NCI-H524 (cell line): ENCODE measurements at places on chromosomes 7 and 10.

GRCh38 chr10:76984559-76985443 lies 652.8 kb downstream of the KCNMA1 start:
- peak; percentile 56 for DNase-seq

GRCh38 chr7:64876792-64877713 lies 26.0 kb upstream of the ZNF273 start:
- DNase-seq, result peak; percentile 84

DNA sequence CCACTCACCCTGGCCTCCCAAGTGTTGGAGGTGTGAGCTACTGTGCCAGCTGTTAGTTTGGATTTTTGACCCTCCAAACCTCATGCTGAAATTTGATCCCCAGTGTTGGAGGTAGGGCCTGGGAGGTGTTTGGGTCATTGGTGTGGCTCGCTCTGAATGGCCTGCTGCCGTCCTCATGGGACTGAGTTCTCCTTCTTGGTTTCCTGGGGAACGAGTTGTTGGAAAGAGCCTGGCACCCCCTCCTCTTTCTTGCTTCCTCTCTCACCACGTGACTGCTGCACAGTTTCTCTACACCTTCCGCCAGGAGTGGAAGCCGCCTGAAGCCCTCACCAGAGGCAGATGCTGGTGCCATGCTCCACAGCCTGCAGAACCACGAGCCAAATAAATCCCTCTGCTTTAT lies 253.5 kb downstream of the PHTF2 start:
- DNase-seq, result peak; percentile 94

GRCh38 chr10:86644152-86644793 lies 10.1 kb upstream of the OPN4 start:
- no peak for DNase-seq

DNA sequence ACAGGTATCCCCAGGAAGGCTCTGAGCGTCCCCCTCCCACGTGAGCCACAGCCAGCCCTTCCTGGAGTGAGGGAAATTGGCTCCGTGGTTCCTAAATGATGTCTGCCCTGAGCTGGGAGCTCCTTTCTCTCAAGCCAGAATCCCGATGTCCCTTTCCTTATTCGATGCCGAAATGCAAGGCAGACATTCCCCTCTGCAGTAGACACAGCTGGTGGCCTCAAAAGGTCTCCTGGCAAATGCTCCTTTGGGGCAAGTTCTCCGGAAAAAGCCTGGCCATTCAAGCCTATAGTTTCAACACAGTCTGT lies 98.9 kb downstream of the HIP1 start:
- DNase-seq, result peak; percentile 56

GRCh38 chr7:98232263-98232585 lies 19.8 kb downstream of the TECPR1 start:
- no peak for DNase-seq

DNA sequence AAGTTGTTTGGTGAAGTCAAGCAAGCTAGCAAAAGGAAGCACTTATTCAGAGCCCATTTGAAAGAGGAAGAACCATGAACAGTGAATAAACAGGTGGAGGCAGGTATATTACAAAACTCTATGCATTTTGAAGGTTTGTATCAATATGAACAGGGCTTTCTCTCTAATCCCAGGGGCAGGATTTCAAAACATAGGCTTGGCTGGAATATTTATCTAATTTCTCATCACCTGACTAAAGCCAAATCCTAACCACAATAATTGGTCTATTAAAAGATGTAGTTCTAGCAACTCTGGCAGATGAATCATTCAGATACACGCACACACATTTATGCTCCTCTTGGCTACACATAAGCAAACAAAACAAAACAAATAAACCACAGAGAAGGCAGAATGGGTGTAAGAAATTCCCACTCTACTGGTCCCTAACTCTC lies 554.4 kb downstream of the INHBA start:
- DNase-seq, result no peak

GRCh38 chr10:68233046-68233445 lies 1.1 kb upstream of the ATOH7 start:
- DNase-seq, result no peak

DNA sequence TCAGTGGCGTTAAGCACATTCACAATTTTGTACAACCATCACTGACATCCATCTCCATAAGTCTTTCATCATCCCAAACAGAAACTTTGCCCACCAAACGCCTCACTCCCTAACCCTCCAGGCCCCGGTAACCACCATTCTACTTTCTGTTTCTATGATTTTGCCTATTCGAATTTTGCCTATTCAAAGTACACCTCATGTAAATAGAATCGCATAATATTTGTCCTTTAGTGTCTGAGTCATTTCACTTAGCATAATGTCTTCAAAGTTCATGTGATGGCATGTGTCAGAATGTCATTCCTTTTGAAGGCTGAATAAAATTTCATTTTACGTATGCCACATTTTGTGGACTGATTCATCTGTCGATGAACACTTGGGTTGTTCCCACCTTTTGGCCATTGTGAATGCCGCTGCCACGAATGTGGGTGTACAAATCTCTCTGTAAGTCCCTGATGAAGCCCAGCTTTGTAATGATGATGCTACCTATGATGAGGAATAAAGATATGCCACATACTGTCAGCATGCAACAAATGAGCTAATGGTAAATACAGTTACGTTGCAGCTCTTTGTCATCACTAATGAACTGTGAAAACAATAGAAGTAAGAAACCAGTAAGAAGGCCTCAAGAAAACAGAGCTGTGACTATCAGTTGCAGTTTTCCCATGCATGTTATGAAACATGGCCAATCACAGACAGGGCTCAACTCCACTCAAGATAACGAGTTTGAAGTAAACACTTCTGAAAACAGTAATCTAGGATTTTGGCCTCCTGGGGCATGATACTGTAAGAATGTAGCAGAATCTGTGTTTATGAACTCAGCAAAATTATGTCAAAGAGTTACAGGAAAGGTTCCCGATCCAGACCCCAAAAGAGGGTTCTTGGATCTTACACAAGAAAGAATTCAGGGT lies 120.0 kb downstream of the ADAM12 start:
- DNase-seq, result no peak

DNA sequence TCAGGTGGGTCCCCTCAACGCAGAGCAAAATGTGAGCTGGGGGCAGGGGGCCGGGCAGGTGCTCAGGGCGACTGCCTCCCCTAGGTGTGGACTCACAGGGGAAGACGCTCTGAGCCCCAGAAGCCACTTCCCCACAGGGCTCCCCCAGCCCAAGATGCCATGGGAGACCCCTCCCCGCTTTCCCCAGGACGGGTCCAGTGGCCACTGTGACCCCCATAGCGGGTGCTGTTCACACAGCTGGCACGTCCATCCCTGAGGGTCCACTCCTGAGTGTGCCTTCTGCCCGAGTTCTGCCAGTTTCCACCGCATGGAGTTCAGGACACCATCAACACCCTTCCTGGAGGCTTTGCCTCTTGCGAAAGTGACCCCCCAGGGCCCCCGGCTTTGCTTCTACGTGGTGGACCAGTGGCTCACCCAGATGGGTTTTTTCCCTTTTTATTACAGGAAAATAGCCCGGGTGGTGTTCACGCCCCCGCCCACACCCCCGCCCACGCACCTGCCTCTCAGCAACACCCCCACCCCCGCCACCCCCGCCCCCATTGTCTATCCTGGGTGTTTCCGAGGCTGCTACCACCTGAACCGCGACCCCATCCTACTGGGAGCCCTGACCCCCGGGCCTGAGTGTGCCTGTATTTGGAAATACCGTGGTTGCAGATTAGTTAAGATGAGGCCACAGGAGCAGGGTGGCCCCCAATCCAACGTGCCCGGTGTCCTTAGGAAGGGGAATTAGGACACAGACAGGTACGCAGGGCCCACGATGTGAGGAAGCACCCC lies 32.0 kb downstream of the ADAP1 start:
- DNase-seq, result no peak

DNA sequence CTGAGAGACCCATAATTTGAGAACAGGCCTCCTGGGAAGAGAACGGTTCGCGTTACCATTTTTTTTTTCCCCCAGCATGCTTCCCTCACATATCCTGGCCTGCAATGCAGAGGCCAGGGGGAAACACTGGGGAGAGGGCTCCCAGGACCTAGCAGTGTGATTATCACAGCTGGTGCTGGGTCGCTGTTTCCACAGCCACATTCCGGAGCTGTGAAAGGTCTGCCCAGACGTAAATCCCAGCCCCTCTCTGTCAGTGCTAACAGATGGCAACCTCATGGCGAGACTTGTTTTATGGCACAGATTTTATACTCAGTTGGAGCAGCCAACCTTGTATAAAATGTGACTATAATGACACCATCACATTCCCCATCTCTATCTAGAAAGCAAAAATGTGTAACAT lies 150.5 kb downstream of the PLXDC2 start:
- DNase-seq, result peak; percentile 70

DNA sequence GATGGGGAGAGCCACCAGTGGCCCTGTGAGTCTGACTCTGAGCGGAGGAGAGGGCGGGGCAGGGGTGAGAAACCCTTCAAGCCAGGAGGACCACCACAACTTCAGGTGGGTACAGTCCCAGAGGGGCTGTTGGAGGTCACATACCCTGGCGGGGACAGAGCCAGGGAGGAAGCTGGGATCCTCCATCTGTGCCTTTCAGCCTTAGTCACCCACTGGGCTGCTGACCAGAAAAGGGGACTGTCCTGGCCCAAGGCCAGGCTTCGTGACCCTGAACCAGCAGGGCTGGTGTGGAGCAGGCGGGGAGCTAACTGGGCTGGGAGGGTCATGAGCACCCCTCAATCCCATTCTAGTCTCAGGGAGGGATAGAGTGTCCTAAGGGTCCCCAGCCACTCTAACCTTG lies 1.5 kb upstream of the CALHM3 start:
- no peak for DNase-seq

- peak; percentile 68 for DNase-seq
Measured at GRCh38 chr7:137343281-137343841, at the start of gene PTN. PTN (minus strand) TSS chr7:137343733; CDS start chr7:137254973, 88,760 bp downstream.

DNA sequence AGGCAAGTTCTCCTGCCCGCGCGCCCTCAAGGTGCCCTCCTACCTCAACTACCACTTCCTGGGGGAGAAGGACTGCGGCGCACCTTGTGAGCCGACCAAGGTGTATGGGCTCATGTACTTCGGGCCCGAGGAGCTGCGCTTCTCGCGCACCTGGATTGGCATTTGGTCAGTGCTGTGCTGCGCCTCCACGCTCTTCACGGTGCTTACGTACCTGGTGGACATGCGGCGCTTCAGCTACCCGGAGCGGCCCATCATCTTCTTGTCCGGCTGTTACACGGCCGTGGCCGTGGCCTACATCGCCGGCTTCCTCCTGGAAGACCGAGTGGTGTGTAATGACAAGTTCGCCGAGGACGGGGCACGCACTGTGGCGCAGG lies 1.4 kb downstream of the FZD1 start:
- no peak for DNase-seq

DNA sequence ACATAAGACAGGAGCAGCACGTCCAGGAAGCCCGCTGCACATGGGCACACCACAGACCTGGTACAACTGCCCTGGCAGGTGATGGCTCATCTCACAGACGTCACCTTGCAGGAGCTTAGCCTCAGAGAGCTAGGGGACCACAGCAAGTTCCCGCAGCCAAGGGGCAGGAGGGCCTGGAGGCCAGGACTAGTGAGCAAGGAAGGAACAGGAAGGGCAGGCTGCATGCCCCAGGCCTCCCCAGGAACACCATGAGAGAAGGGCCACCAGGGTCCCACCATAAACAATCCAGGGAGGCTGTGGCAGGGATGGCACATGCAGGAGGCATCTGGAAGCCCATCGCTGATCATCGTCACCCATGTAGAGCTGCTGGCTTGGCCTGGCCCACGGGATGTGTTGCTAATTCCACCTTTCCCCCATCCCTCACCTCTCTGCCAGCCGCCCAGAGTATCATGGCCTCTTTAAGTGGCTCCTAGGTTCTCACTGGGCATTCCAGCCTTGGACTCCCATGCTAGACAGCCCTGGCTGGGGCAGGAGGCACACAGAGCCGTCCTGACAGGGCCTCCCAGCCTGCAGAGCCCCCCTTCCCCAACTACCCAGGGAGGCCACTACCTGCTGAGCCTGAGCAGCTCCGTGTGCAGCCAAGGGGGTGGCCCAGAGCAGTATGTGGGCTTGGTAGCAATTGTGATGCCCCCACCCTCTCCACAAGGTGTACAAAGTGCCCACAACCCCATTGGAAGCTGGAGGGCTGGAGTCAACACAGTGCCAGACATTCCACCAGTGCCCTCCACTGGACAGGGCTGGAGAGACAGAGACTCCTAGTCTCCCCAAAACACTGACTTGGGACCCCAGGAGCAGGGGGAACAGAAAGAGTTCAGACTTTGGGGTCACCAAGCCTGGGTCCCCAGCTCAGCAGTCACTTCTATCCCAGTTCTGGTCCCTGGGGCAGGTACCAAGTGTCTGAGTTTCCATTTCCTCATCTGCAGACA lies 35.5 kb downstream of the GRID1 start:
- no peak for DNase-seq

- DNase-seq, result peak; percentile 62
Measured at GRCh38 chr7:20786779-20787659, at the start of gene SP8. SP8 (minus strand) TSS chr7:20786886; CDS start chr7:20786798, 88 bp downstream.

DNA sequence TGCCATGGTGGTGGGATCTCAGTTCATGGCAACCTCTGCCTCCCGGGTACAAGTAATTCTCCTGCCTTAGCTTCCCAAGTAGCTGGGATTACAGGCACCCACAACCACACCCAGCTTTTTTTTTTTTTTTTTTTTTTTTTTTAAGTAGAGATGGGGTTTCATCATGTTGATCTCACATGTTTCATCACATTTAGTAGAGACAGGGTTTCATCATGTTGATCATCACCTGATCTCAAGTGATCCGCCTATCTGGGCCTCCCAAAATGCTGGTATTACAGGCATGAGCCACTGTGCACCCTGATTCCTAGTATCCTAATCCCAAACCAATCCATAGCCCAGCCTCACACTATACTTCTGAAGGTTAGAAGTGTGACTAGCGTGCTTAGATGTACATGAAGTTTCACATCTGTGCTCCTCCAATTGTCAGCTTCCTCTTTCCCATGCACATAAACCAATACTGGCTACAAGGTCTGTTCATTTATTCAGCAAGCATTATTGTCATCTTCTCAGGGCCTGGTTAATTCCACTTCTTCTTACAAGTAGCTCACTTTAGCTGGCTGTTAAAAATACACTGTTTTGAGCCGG lies 6.8 kb upstream of the NAT16 start:
- no peak for DNase-seq

- DNase-seq, result no peak
Measured at GRCh38 chr10:31926765-31927564, 1.7 kb downstream of the ARHGAP12 start.

DNA sequence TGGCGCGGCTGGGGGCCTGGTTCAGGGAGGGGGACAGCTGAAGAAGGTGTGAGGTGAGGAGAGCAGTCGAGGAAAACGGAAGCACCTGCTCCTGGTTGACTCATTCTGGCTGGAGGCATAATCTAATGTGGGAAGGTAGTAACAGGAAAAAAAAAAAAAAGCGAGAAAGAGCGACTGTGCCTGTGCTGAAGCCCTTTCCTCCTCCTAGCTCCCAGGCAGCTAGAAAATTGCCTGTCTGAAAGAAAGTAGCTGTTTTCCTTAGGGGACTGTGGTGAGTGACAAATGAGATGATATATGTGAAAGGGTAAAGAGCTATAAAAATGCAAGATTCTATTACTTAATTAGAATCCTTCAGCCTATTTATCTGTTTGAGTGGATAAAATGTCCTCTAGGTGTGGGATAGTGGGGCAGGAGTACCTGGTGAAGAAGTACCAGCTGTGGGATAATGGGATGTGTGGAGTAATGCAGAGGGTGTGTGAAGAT lies 4.9 kb upstream of the MEST start:
- DNase-seq, result no peak
